Activated CD4-positive, alpha-beta T cell treated with anti-CD3 and anti-CD28 coated beads for 48 hours (primary cell): ENCODE measurements at places on chromosomes 11 and 22.

DNA sequence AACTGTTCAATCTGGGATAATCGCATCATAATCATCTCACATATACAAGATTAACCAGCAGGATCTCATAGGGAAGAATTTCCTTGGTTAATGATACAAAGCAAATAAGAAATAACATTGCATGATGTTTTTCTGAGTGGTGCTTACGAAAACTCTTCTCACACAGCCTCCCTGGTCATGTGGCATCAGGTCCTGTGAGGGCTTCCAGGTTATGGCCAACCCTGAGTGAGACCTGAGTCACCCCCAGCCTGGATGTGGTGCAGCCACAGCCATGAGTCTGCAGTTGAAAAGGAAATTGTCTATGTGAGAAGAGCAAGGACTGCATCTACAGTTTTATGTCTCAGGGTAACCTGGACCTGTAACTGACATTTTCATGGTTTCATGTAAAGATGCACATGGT lies 90.5 kb upstream of the XKR3 start:
- peak; percentile 36 for DNase-seq

- DNase-seq, result no peak
These were observed 16.0 kb downstream of the STARD10 start for GRCh38 chr11:72777755-72778278.

DNA sequence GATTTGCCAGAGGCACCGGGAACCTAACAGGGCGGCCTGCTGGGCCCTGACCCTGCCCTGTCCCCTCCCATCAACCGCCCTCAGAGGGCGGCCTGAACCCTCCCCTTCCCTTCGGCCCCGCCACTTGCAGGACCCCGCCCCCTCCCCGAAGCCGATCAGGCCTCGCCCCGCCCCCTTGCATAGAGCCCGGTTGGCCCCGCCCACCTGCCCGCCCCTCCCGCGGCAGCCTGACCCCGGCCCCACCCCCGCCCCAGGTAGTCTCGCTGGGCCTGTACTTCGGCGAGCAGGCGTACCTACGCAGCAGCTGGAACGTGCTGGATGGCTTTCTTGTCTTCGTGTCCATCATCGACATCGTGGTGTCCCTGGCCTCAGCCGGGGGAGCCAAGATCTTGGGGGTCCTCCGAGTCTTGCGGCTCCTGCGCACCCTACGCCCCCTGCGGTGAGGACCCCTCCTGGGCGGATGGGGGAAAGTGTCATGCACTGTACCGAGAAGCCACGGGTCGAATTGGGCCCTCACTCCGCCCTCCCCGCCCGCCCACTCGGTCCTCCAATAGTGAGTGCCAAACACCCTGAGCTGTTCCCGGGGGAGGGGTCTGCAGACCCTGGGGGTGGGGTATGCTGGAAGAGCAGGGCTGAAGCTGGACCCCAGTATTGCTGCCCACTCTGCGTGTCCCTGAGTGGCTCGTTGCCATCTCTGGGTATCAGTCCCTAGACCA lies 94.1 kb downstream of the CACNA1I start:
- DNase-seq, result peak; percentile 48

- peak; percentile 77 for DNase-seq
These were observed 31.2 kb downstream of the CD82 start for GRCh38 chr11:44596525-44597276.
